GM04504 (cell line): ENCODE measurements at places on chromosomes 1 and 21.

- no peak for DNase-seq
Observed at GRCh38 chr21:32951041-32951440, 74.7 kb upstream of the OLIG2 start.

DNA sequence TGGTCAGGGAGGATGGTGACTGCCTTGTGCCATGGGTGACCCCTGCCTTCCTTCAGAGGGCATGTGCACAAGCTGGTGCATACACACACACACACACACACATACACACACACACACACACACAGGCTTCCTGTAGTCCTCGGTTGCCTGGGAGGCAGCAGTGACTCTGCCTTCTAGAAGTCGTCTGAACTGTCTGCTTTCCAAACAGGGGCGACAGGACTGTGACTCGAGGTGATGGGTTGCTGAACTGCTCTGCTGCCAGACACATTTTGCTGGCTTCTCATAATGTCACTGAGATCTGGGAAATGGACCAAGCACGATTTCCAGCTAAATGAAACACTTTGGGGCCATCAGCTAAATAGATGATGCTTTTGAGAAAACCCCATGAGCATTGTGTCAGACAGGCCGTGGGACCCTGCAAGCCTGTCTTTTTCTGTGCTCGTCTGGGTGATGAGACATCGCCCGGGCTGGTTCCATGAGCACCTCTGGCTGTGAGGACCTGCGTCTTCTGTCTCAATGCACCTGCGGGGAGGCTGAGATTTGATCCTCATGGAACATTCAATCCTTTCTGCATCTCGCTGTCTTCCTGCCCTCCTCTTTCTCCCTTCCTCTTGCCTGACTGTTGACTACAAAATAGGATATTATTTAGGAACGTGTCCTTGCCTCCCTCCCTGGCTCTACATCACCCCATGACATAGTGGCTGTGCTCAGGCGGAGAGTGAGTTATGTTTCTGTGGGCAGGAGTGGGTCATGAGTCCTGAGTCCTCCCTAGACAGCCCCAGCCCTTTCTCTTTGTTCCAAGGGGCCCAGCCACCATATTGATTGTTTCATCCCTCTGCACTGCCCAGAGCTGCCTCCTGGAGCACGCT is 436.8 kb downstream of the CAMTA1 start:
- DNase-seq, result no peak

GRCh38 chr21:33157303-33157702 is 72.4 kb upstream of the IFNAR2 start:
- DNase-seq, result no peak

DNA sequence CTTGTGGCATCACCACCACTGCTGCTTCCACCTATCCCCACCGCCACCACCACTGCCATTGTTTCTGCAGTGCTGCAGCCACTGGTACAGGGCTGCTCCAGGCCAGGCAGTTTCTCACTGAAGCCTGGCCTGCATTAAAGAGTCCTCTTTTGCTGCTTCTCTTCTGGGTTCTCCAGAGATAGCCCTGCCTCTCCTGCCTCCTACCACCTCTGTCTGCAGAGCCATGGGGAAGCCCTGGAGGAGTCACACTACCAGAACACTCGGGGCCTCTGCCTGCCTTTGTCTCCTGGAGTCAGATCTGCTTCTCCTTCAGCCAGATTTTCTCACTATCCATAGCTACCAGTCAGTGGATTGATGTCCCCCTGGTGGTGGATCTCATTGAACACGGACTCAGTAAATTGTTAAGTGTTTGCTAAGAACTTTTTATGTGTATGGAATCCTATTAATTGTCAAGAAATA is 37.7 kb upstream of the DDAH1 start:
- no peak for DNase-seq

- DNase-seq, result no peak
Observed at GRCh38 chr21:15425049-15425448, 304.7 kb upstream of the USP25 start.

GRCh38 chr1:78792756-78793155 is 143.1 kb downstream of the IFI44 start:
- DNase-seq, result peak; percentile 24

DNA sequence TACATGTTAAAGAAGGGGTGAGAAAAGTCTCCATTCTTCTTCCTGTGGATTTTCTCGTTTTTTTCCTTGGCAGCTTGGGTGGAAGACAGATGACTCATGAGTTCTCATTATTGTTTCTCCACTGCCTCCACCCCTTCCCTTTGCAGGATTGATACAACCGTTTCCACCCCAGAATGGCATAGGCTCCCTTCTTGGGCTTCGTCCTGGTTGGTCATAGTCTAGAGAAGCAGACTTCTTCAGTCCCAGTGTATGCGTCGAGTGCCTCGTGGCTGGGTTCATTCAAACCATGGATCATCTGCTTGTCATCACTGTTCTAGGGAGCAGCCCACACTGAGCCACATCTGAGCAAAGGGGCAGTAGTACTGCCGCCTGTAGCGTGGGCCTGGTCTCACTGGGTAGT is 13.7 kb downstream of the PTGFRN start:
- DNase-seq, result no peak

DNA sequence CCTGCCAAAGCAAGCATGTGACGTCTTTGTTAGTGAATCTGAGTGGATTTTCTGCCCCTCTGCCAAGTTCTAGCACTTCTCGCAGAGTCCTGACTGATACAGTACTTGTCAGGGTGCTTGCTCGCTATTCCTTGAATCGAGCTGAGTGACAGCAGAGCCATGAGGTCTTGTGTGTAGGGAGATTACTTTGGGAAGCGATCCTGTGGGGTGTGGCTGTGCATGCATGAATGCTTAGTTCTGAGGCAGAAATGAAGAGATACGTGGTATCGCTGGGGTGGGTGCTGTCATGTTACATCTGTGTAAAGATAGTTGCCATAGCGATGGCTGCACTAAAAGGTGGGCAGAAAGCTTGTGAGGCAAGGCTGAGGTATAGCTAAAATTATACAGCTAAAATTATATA is 19.3 kb upstream of the DNAJC28 start:
- DNase-seq, result no peak

DNA sequence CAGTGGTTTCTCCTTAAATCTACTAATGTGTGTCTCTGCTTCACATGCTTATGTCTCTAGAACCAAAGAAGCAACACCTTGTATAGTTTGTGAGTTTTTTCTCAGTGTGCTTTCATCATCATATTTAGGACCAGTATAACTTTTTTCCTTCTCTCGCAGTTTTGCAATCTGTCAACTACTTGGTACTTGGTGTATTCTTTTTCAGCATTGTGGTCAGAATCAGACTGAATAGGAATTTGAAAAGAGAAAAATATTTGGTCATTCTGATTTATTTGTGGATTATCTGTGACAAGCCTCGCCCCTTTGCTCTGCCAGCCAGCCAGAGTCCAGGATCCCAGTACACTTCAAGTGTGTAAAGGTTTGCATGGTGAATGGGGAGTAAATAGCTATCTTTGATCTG is 122.3 kb downstream of the C1orf21 start:
- DNase-seq, result no peak

DNA sequence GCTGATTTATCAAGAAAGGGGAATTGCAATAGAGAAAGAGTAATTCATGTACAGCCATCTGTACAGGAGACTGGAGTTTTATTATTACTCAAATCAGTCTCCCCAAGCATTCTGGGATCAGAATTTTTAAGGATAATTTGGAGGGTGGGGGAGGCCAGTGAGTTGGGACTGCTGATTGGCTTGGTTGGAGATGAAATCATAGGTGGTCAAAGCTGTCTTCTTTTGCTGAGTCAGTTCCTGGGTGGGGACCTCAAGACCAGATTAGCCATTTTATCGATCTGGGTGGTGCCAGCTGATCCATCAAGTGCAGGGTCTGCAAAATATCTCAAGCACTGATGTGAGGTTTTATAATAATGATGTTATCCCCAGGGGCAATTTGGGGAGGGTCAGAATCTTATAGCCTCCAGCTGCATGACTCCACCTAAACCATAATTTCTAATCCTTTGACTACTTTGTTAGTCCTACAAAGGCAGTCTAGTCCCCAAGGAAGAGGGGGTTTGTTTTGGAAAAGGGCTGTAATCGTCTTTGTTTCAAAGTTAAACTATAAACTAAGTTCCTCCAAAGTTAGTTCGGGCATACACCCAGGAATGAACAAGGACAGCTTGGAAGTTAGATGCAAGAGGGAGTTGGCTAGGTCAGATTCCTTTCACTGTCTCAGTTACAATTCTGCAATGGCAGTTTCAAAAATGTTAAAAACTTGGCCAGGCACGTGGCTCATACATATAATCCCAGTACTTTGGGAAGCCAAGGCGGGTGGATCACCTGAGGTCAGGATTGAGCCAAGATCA is 16.9 kb upstream of the RAB3B start:
- DNase-seq, result no peak

GRCh38 chr1:42170779-42171621 is 6.5 kb upstream of the GUCA2A start:
- no peak for DNase-seq

DNA sequence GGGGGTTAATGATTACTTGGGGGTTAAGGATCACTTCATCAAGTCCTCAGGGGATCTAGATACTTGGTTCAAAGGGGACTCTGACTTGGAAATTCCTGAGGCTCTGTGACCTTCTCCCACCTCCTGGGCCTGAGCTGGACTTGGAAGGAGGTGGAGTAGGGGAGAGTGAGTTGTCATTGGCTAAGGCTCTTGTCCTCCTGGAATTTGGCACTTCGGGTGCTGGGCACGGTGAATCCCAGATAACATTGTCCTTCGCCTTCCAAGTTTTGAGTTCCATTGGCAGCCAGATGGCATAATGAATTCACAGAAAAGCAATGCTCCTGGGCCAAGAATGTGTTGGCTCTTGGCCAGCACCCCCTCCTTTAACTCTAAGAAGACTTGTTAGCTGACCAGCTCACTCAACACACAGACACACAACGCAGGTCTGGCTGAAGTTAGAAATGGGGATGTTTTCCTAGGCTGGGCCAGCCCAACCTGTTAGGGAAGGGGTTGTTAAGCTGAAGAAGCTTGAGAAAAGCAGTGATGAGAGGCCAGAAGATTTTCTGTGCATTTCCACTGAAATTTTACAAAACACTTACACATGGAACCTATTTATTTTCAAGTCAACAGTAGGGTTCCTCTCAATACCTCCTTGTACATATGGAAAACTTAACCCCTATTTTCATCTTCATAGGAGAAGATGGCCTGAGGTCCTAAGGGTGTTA is 29.7 kb downstream of the SLC26A9 start:
- DNase-seq, result no peak

- DNase-seq, result no peak
Observed at GRCh38 chr1:99456536-99456935, 189.4 kb upstream of the PALMD start.

- DNase-seq, result no peak
Observed at GRCh38 chr1:38964140-38964548, 22.5 kb upstream of the RHBDL2 start.

- DNase-seq, result no peak
Observed at GRCh38 chr1:160094806-160095205, 3.6 kb downstream of the IGSF8 start.
